AG04449 (cell line): ENCODE measurements at places on chromosomes 11 and 22.

DNA sequence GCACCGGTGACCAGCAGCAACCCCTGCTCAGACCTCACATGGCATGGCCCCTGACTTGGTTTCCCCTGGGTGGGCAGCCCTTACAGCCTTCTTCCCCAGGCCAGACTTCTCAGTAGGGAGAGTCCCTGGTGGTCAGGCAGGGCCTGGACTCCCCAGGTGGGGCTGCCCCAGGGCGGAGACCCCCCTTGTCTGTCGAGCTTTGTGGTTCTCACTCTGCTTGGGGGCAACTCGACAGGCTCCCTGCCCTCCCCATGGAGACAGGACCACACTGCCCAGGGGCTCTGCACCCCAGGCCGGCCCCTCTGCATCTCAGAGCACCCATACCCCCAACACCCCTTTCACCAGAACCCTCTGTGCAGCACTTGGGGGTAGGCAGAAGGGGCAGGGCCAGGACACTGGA lies 87.7 kb downstream of the MORC2 start:
- no peak for DNase-seq

GRCh38 chr22:40592352-40593113 lies 44.0 kb downstream of the MRTFA start:
- DNase-seq, result no peak

DNA sequence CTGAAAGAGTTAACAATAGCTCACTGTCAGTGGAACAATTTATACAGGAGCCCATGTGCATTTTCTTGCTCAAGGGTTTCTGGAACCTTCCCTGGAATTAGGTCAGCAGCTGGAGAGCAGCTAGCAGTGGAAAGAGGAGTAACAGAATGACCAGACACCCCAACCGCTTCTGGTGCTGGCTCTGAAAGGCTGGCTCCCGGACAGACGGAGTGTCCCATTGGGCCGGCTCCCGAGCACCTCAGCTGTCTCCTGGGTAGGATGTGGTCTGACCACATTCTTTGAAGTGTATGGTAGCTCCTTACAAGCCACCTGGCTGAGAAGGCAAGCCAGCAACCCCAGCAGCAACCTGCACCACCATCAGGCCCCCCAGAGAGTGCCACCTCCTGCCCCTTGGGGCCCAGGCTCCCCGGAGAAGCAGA lies 44.7 kb downstream of the ABTB2 start:
- DNase-seq, result no peak

GRCh38 chr22:30891443-30891755 lies 77.2 kb downstream of the MORC2 start:
- no peak for DNase-seq

DNA sequence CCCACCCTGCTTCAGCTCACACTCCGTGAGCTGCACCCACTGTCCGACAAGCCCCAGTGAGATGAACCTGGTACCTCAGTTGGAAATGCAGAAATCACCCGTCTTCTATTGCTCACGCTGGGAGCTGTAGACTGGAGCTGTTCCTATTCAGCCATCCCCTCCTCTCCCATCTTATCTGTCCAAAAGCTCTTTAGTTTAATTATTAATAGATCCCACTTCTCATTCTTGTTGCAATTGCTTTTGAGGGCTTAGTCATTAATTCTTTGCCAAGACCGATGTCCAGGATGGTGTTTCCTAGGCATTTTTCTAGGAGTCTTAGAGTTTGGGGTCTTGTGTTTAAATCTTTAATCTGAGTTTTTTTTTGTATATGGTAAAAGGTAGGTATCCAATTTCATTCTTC lies 116.8 kb downstream of the TRIM44 start:
- DNase-seq, result no peak
